Myocyte (in vitro differentiated cells): ENCODE measurements at places on chromosomes 5 and 9.

DNA sequence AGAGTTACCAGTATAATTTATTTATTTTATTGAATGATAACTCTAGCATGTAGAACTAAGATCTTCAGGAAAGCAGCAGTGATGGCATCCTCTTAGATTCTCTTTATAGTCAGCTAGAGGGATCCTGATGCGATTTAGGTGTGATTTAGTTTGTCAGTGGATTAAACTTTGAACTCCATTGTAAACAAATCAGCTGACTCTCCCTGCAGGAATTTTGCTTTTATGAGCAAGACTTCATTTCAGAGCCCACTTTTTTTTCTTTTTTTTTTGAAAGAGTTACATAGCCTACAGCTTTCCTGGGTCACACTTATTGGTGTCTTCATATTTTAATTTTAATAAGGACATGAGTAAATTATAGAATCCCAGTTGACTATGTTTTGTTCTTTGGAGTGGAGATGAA, 93.8 kb upstream of the SEMA6A start:
- DNase-seq: no peak

- no peak for DNase-seq
Observed at GRCh38 chr5:132690156-132690555, 16.4 kb downstream of the IL4 start.

DNA sequence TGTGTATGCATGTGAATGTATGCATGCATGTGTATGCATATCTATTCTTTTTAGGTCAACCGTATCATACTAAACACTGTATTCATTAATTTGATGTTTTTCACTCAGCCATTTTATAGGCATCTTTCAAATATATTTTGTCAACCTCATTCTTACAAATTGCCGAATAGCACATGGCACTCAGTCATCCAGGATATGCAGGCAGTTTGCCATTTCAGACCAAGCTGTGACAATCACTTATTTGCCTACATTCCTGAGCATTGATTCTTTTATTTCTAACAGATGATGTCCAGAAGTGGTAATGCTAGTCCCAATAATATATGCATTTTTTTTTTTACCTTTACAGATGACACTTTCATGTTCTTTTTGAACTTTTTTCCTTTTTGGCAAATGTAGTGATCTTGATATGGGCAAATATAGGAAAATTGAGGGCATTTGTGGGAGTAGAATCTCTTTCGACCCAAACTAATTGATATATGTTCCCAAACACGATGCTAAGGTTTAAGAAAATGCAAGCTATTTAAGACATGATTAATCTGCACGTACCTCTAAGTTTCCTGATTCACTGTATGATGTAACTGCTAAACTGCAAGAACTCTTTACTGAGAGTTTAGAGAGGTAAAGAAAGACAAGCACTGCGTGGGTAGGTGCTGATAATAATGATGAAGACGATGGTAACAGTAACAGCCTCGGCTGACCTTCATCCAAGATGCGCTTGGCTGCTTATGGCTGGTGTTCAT, 153.9 kb upstream of the DAP start:
- no peak for DNase-seq

DNA sequence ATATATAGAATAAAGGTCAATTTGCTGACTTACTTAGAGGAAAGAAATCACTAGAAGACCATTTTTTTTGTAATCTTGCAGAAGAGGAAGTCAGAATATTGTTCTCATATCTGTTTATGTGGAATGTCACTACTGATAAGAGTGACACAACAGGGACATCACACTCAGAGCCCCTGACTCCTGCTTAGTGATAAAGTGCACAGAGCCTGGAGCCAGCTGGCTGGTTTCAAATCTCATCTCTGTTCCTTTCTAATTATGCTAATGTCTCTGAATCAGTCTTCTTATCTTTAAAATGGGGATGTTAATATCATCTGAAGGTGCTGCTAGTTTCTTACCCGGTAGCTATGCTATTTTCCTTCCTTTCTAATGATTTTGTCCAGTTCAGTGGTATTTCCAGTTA, 58.6 kb upstream of the LIFR start:
- DNase-seq: no peak

- no peak for DNase-seq
Observed at GRCh38 chr5:134223406-134224248, 2.2 kb downstream of the PPP2CA start.

GRCh38 chr5:57987552-57987951, 472.3 kb downstream of the PLK2 start:
- DNase-seq: no peak

DNA sequence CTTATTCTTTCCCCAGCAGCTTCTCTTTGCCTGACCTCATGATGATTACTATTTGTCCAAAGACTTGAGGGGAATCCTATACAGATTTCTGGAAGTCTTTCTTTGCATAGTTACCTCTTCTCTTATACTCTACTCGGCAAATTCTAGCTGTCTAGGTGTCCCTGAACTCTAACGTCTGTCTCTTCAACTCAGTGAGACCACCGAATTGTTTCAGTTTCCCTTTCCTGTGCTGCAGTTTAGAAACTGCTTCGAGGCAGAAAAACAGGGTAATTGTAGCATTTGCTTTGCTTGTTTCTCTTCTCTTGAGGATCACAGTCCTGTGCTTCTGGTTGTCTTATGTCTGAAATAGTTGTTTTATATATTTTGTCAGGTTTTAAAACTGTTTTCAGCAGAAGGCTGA, 14.8 kb downstream of the LVRN start:
- no peak for DNase-seq

GRCh38 chr5:92665506-92665905, 915.5 kb downstream of the NR2F1-AS1 start:
- DNase-seq: no peak

- peak; percentile 25 for DNase-seq
Observed at GRCh38 chr9:92954049-92954861, 6.9 kb downstream of the FGD3 start.

DNA sequence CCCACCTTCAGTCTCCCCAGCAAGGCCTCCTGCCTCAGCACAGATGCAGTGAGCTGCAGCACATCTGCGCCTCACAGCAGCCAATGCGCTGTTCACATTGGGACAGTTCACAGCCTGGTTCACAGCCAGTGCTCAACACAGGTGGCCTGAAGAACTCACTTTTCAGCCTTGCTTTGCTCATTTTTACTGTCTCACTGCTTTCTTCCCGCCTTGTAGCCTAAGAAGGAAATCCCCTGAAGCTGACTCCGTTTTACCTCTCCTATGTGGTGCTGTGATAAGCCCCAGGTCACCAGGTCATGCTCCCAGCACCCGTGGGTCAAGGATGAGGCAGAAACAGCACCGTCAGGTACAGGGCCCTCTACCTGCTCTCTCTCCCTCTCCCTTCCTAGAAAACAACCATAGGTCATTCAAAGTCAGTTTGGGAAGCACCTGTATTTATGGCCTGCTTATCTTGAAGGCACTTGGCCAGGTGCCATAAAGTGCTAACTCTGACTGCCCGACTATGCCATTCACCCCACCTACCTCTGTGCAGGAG, 1.1 kb downstream of the GCNT4 start:
- DNase-seq: no peak

- no peak for DNase-seq
Observed at GRCh38 chr5:135130261-135131215, 96.5 kb upstream of the PITX1 start.

- no peak for DNase-seq
Observed at GRCh38 chr5:157903117-157903450, 44.1 kb upstream of the CLINT1 start.

- no peak for DNase-seq
Observed at GRCh38 chr5:160772854-160773253, 79.2 kb downstream of the ATP10B start.

- DNase-seq: no peak
Observed at GRCh38 chr9:123923377-123923776, 6.5 kb downstream of the DENND1A start.

GRCh38 chr5:157745041-157745456, 1.5 kb downstream of the LSM11 start:
- DNase-seq: no peak

GRCh38 chr5:68033961-68034571, 181.5 kb upstream of the PIK3R1 start:
- peak; percentile 32 for DNase-seq

GRCh38 chr5:174221436-174221835, 175.9 kb downstream of the NSG2 start:
- no peak for DNase-seq

DNA sequence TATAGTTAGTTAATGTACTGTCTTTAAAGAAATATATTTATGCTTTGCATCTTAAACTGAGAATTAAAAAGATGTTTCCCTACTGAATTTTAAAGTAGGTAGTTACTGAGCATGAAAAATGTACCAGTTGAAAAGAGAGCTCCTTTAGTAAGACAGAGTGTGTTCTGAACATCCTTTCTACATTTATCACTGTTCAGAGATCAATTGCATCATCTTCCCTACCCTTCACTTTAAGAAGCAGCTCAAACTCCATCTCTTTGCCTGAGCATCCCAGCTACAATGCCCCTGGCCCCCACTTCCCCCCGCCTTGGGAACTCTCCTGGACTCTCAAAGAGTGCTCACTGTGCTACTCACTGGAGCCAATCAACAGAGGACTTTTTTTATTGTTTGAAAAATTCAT, 164.7 kb downstream of the GNAQ start:
- DNase-seq: no peak

GRCh38 chr5:115977988-115978387, 15.7 kb downstream of the LVRN start:
- peak; percentile 61 for DNase-seq

GRCh38 chr5:448766-449090, 5.8 kb downstream of the EXOC3 start:
- DNase-seq: no peak

GRCh38 chr5:141298376-141298775, 5.5 kb downstream of the SLC25A2 start:
- no peak for DNase-seq

- no peak for DNase-seq
Observed at GRCh38 chr9:124841075-124841821, 12.0 kb upstream of the WDR38 start.

DNA sequence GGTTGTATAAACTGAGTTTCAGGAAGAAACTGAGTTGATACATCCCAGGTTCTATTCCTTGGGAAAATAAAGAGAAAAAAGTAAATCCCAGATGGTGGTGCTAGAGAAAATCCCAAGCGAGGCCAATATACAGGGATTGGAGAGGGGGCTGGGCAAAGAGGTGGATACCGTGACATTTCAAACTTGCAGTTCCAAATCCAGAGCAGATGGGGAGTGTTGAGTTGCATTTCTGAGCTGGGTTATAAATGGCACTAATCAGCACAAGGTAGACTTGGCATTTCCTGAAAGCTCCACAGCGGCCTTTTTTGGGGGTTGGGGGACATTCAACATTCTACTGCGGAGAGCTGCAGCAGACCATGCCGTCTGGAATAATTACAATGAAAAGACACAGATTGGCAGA, 224.4 kb downstream of the NXNL2 start:
- DNase-seq: no peak

DNA sequence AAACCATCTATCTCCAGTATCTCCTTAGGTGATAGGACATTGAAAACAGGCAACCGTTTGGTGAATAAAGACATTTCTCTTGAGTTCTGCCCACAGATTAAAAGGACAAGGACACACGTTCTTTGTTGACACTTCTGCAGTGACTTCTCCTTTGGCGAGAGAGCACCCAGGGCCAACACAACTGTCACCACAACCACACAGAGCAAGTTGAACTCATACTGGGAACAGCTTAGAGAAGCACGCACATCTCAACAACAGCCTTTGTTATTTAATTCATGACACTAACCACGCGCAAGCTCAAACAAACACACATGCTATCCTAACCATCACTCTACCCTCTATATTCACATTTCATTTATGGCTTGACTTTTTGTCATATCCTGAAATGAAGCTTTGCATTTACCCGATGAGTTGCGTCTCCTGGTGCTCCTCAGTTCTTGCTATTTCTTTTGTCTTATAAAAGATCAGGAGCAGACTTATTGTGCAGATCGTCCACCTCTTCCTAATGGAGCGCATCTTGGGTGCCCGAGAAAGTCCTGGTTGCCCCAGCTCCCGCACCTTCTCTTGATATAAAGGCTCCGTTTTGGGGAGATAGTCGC, 543 bp downstream of the ST8SIA4 start:
- DNase-seq: peak; percentile 57

GRCh38 chr5:116637149-116637740, 62.6 kb upstream of the SEMA6A start:
- DNase-seq: no peak

DNA sequence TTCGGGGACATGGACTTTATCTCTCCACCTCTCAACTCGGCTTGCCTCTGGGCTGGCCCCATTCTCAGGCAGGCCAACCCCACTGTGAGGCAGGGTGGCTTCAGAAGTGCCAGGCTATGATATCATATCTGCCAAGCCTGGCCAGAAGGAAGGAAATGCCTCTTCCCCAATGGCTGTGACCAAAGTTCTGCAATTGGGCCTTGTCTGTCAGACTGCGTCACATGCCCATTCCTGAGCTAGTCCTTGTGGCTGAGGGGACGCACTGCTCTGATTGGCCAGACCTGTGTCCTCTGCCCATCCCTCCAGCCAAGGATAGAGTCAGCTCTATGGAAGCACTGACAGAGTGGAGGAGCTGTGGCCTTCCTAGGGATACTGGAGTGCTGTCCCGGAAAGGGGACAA, 11.9 kb downstream of the SMIM23 start:
- DNase-seq: peak; percentile 2

- DNase-seq: peak; percentile 53
Observed at GRCh38 chr9:110994771-110995241, 43.5 kb downstream of the LPAR1 start.

DNA sequence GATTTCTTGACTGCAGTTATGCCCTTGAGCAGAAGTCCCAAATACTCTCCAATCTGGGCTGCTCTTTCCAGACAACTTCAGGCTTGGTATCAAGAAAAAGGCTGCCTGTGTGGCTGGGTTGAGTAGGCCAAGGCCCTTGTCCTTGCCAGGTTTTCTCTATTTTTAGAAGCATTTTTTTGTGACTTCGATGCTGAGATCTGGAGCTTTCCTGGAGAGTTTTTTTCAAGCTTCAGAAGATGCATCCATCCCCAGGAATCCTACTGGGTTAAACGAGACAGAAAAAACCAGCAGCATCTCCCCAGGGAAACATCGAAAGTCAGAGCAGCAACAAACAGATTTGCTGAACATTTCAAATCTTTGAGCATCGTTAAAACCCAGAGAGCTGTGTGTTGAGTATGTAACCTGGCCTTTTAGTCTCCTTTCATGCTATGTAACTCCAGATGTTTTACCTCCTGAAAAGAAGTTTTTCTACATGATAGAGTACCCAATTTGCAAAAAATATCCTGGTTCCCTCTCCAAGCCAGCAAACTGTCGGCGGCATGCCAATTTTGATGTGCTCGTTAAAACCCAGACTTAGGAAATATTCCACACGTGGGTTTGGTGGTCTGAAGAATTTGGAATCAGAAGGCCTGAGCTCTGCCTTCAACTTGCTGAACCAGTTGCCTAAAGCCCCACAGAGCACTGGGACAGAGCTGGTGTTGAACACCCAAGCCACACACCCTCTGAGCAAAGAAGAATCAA, 98.1 kb upstream of the ALDH1B1 start:
- peak; percentile 43 for DNase-seq

GRCh38 chr9:5832071-5832537, 813 bp downstream of the ERMP1 start:
- DNase-seq: no peak
